ENCODE measurements at places on chromosomes 2 and 18.
A peak's percentile ranks its signal among the peaks of the same experiment; 100 is the strongest.

DNA sequence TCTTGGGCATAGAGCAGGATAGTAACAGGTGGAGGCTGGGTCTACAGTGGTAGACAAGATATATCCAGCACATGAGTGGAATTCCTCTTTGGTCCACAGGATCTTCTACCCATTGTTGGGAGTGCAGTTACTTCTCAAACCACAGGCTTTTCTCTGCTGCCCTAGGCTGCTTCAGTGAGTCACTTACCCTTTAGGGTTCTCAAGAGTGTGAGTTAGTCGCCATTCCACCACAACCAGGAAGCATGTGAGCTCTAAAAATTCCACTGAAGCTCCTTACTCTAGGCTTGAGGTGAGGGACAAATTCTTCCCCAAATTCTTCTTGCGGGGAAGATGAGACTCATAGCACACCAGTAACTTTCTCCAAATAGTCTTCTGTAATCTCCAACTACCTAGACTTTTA is 189.4 kb downstream of the PLCL1 start:
- DNase-seq = no peak

- DNase-seq = peak; percentile 46
These were observed 11.1 kb downstream of the DHRS9 start for GRCh38 chr2:169080250-169081069.

GRCh38 chr18:58362027-58362575 is 266.8 kb downstream of the ALPK2 start:
- no peak for DNase-seq

DNA sequence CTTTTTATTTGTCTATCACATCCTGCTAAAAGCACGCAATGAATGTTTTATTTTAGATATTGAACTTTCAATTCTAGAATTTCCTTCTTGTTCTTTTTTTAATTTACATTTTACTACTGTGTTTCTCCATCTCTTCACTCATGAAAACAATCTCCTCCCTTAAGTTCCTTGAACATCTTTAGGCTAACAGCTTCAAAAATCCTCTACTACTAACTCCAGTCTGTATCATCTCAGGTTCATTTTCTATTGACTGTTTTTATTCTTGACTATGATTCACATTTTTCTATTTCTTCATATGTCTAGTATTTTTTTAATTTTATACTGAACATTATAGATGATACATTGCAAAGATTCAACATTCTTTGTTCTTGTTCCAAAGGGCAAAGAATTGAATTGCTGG is 79.2 kb upstream of the NCK2 start:
- no peak for DNase-seq

DNA sequence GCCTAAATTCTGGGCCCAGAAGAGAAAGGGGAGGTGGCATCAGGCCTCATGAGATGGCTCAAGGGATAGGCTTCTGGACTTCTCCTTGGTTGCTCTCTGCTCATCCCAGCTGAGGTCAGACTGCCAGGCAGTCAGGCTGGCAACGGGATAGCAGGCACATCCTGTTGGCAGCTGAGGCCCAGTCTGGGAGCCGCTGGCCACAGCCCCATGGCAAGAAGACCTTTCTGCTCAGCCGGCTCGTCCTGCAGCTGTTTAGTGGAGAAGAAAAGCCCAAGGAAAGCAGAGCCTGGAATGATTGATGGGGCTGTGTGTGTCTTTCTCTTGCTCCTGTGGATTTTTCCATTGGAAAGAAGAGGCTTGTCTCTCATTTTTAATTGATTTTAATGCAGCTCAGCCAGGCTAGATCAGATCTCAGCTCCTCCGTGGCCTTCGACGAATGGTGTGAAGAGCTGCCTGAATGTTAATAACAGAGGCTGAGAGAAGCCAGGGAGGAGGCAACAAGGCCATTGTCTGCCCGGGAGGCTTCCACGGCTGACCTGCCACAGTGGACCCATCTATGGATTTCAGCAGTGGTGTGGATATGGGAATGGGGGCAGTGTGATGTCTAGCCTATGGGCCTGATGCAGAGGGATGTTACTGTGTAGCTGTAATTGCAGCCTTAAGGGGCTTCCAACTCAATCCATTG is 99.5 kb downstream of the HS1BP3 start:
- no peak for DNase-seq

GRCh38 chr2:222301053-222301795 is 2.4 kb upstream of the PAX3 start:
- no peak for DNase-seq

DNA sequence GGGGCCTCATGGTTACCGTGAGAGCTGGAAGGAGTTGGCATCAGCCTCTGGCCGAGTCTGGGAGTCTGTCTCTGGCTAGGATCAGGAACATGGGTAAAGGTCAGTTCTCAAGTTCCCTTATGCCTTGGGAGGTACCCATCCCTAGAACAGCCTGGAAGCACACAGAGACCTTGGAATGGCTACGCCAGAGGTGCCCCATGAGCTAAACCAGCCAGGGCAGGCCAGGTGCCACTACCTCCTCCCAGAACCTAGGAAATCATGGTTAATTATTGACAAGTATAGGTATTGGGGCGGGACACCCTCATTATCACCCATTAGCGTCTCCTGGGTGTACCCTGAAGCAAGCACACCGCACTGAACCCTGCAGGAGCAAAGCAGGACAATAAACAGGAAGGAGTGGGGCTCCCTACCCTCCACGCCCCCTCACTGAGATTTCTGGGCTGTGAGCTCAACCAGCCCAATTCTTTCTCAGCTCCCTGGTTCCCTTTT is 3.0 kb upstream of the ASPRV1 start:
- no peak for DNase-seq

DNA sequence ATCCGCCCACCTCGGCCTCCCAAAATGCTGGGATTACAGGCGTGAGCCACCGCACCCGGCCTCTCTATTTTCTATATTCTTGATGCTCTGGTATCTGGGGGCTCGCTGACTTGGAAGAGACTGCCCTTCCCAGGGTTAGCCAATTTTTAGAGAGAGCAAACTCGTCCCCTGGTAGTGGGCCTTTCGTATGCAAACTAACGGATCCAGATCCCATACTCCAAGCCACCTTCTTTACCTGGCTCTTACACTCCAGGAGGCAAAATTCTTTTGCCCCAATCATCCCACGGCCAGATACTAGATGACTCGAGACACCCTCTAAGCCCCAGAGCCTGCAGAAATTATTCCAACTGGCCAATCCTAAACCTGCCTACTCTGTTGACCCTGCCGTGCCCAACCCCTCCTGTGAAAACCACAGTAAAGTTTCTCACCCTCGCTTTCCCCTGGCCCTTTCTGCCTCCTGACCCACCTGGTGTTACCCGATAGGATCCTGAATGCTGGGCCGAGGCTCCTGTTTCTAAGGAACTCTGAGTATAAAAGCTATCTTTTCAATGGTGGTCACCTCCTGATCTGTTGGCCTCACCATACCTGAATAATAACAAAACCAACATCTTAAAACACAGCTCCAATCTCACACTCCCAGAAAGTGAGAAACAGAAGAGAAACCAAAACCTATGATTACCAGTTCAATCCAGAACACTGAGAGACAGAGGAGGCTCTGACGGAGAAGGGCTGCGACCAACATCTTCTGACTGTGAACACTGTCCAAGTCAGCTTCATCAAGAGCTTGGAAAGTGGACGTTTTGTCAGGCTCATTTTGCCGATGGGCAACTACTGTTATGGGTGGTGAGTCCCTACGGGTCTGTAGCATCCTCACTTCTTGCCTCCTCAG is 57.6 kb upstream of the ZNF532 start:
- no peak for DNase-seq

DNA sequence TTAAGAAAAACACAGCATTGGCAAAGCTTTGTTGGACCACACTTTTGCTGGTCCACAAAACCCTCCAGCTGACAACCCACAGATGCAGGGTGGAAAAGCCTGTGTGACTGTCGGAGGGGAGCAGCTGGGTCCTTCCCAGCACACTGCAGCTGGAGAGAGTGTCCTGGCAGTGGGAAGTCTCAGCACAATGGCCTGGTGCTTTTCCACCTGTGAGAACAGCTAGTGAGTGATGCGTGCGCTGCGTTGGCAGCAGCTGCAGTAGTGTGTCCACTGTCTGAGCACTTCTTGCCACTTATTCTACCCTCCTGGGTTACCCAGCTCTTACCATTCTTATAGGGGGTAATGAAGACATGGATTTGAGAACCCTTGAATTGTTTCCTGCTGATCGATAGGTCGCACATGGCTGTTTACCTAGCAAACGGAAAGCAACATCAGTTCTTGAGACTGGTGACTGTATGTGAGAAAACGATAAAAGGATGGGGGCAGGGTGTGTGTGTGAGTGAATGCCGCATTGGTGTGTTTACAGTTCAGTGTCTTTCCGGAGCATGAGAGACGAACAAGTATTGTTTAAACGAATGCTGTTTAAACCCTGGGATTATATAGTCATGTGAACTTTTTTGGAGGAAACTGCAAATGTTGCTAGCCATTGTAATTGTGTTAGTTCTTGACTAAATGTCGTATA is 69.7 kb downstream of the LYPD6 start:
- DNase-seq = no peak

DNA sequence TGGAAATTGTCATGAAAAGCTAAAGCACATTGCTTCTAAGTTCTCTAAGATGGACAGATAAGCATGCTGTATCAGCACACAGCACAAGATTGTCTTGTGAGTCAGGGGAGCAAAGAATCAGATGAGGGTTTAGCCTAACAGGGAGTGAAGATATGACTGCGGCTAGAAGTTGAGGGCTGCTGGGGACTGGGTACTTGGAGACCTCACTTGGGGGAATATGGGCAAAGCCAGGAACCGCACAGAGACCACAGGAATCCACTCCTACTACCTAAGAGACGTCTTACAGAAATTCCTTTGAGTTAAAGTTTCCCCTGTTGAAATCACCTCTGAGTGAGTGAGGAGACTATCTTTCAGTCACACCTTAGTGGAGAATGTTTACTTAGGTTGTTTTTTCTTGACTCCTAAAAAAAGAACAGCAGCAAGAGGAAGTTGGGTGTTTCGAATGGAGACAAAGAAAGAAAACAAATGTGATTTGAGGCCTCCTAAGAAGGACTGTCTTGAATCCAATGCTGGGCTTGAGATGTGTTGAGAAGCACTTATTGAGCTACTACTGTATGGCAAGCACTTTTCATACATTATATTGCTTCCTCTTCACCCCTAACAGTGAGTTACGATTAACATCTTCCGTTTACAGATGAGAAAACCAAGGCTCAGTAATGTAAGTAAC is 100.7 kb downstream of the ANKRD44 start:
- DNase-seq = peak; percentile 47
